ENCODE measurements at places on chromosomes 13 and 19.

DNA sequence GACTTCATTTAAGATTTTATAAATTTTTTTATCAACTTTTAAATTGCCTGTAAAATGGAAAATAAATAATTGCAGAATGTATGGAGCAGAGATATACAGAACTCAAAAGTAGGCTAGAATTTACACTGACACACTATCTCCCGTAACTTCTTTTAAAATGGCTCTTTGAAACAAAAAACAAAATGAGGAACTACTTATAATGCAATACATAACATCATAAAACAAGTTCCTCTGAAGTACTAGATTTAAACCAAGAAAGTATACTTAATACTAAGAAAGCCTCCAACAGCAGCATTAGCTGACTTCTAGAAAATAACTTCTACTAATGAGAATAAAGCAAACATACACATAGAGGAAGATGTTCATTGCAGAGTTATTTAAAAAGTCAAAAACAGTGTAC is 17.0 kb downstream of the RBM26 start:
- peak; percentile 48 for DNase-seq

DNA sequence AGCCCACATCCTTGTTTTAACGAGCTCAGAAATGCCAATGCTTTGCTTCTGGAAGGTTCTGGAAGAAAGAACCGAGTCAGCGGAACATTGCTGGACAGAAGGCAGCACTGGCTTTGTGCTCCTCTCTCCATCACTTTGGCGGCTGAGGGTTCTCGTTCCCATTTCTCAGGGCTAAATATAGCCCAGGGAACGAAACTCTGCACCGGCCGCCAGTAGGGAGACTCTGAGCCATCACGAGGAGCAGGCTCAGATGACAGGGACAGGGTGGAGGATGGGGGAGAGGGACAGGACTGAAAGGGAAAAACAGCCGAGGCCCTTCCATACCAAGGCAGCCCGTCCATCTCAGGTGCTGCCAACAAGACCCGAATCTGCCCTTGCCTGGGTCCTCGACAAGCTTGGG is 166.4 kb downstream of the CACNA1A start:
- DNase-seq = no peak

DNA sequence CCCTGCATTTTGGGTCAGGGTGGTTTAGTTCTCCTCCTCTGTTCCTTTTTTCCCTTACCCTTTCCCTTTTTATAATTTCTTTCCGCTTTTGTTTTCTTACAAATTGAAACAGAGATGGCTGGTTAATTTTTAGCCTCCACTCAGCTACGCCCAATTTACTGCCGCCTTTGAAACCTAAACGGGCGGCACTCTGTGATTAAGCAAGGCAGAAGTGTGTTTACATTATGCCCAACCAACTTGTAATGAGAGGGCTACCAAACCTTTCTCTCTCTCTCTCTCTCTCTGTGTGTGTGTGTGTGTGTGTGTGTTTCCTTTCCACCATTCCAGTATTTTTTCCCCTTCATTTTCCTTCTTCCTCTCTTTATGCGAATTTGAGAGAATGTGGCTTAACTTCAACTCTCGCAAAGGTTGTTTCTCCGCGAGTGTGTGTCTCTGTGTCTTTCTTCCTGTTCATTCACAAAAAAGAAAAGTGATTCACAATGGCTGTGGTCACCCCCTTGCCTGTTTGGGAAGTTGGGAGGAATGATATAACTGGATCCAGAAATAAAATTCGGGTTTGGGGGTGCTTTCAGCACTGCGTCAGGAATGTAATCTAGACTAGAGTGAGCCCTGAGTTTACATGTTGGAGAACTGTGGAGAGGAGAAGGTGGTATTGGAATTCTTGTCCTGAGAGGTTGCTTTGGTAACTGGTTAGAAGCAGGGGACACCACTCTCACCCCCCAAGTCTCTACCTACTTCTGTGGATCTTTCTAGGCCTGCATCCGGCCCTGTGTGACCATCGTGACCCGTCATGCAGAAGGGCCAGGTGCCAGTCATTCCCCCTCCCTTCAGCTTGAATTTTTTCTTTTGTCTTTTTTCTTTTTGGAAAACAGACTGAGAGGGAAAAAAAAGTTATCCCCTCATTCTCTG is 31.4 kb downstream of the NFIX start:
- peak; percentile 26 for DNase-seq

GRCh38 chr13:48431431-48431830 is 18.5 kb upstream of the LPAR6 start:
- peak; percentile 61 for DNase-seq
